Thyroid gland (tissue), 4 donors: ENCODE measurements at places on chromosomes 3 and 15. TPM values are rescaled to one million over a fixed set of nuclear protein-coding genes. Genes with fewer than 3 reads are reported as not detected.

- H3K27ac ChIP-seq = peak overlapping the region; percentile 98
- peak; percentile 90 for DNase-seq
- H3K4me3 ChIP-seq = peak overlapping the region; percentile 72
- peaks cover 25% of the 10 kb centered on the region for H3K4me1 ChIP-seq
Measured at GRCh38 chr3:49007771-49008528, 759 bp downstream of the WDR6 start.

- H3K27ac ChIP-seq = no peak overlapping the region
- H3K27me3 ChIP-seq = no peaks in the 10 kb centered on the region
- DNase-seq = no peak
- no peak overlapping the region for H3K4me3 ChIP-seq
- H3K4me1 ChIP-seq = no peaks in the 10 kb centered on the region
Measured at GRCh38 chr15:79904271-79904670, 7.5 kb upstream of the MTHFS start.

GRCh38 chr3:25056803-25057351 is 371.2 kb upstream of the RARB start:
- no peaks in the 10 kb centered on the region for H3K27me3 ChIP-seq
- H3K36me3 ChIP-seq = no peaks in the 10 kb centered on the region
- no peak overlapping the region for H3K27ac ChIP-seq
- DNase-seq = no peak
- no peak overlapping the region for H3K4me3 ChIP-seq

DNA sequence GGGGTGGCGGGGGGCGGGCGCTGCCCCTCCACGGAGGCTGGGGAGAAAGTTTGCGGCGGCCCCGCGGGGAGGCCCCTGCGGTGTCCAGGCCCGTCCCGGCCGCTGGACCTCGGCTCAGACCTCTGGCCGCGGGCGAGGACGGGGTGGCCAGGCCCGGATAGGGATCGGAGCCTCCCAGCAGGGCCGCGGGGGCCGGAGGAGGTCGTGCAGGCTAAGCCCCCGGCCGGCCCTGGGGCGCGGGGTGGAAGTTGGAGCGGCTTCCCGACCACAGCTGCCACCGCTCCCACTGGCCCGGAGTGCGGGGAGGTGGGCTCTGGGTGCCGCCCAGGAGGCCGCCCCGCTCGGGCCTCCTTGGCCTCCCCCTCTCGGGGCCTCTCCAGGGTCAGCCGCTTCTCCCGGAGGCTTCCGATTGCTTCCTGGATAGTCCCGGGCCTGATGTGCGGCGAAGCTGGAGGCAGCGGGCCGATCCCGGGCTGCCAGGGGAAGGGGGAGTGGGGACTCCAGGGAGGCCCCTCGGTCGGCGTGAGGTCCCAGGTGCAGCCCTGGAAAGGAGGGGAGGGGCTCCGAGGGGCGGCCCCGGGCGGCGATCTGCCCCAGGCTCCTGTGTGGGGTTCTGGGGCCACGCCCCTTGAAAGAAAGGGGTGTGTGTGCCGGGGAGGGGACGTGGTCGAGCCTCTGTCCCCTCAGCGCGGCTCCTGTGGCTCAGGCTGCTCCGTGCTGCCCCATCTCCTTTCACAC is 907 bp downstream of the PLXNA1 start:
- H3K27me3 ChIP-seq = no peaks in the 10 kb centered on the region
- peak; percentile 28 for DNase-seq
- peaks cover 14% of the 10 kb centered on the region for H3K4me1 ChIP-seq
- H3K36me3 ChIP-seq = no peaks in the 10 kb centered on the region
- H3K4me3 ChIP-seq = peak overlapping the region; percentile 62

GRCh38 chr3:125120379-125121122 is 64.8 kb upstream of the HEG1 start:
- H3K4me3 ChIP-seq = no peak overlapping the region
- H3K27ac ChIP-seq = peak overlapping the region; percentile 73
- no peaks in the 10 kb centered on the region for H3K36me3 ChIP-seq
- H3K27me3 ChIP-seq = no peaks in the 10 kb centered on the region
- peak; percentile 50 for DNase-seq

GRCh38 chr3:197801891-197802778 is 11.1 kb downstream of the LRCH3 start:
- no peaks in the 10 kb centered on the region for H3K27me3 ChIP-seq
- H3K27ac ChIP-seq = no peak overlapping the region
- H3K4me3 ChIP-seq = no peak overlapping the region
- no peak for DNase-seq
- peaks cover 5% of the 10 kb centered on the region for H3K4me1 ChIP-seq

- H3K4me3 ChIP-seq = no peak overlapping the region
- H3K27ac ChIP-seq = no peak overlapping the region
Measured at GRCh38 chr15:49990835-49991545, 128.0 kb downstream of the ATP8B4 start.

DNA sequence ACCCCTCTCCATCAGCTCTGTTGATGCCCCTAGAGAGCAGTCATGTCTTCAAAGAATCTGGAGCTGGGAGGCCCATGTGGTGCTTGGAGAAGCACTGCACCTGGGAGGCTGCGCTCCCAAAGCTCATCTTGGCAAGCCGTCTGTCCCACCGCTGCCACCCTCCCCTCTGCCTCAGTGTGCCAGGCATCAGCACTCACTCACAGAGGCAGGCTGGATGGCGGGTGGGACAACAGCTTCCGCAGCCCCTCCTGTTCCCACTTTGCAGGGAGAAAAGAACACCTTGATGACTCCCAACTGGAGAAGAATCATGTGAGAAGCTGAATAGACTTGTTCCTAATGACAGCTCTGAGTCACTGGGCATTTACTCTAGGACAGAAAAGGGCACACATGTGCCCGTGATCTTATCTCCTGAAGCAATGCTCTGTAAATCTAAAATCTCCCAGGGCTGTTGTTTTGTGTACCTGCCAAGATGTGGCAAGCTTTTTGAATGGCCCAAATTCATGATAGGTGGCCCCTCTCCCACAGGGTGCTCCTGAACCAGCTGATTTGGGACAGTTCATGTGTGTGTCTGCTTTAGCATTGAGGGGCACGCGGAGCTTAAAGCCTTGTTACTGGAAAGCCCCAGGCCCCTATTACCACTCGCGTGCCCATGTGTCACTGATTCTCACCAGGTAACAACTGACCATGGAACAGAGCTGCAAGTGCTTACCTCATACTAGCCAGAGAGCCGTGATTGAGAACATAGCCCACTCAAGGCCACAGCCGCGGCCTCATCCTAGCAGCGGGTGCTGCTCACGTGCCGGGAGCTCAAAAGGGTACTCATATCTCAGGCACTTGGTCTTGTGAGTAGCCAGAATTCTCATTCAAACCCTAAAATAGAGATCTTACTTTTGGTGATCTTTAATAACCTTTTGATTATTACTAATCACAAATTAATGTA is 104.4 kb downstream of the DNAJB8 start:
- H3K27ac ChIP-seq = no peak overlapping the region
- no peak overlapping the region for H3K4me3 ChIP-seq
- H3K4me1 ChIP-seq = no peaks in the 10 kb centered on the region
- peaks cover 4% of the 10 kb centered on the region for H3K36me3 ChIP-seq

- DNase-seq = no peak
- no peaks in the 10 kb centered on the region for H3K36me3 ChIP-seq
- no peak overlapping the region for H3K4me3 ChIP-seq
- H3K27ac ChIP-seq = no peak overlapping the region
Measured at GRCh38 chr3:20736287-20736852, 550.4 kb upstream of the SGO1 start.

GRCh38 chr15:33807665-33808064 is 160.6 kb upstream of the CHRM5 start:
- no peak overlapping the region for H3K4me3 ChIP-seq
- H3K36me3 ChIP-seq = no peaks in the 10 kb centered on the region
- no peaks in the 10 kb centered on the region for H3K4me1 ChIP-seq
- H3K27me3 ChIP-seq = no peaks in the 10 kb centered on the region

DNA sequence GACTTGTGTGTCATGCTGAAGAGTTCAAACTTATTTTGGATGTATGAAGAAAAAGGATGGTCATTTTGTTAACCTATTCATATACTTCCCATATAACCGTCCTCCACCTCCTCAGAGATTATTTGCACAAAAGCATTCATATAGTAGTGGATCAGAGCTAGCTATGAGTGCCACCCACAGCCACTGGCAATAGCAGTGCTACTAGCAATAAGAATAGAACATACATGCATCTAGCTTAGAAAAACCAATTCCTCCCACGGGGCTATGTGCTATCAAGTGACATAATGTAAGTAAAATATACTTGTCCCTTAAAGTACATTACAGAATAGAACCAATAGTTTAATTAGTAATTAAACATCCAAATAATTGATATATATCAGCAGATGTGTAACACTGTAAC is 10.3 kb upstream of the ZBED2 start:
- no peaks in the 10 kb centered on the region for H3K36me3 ChIP-seq
- DNase-seq = no peak
- H3K27me3 ChIP-seq = no peaks in the 10 kb centered on the region
- H3K4me1 ChIP-seq = peaks cover 22% of the 10 kb centered on the region

DNA sequence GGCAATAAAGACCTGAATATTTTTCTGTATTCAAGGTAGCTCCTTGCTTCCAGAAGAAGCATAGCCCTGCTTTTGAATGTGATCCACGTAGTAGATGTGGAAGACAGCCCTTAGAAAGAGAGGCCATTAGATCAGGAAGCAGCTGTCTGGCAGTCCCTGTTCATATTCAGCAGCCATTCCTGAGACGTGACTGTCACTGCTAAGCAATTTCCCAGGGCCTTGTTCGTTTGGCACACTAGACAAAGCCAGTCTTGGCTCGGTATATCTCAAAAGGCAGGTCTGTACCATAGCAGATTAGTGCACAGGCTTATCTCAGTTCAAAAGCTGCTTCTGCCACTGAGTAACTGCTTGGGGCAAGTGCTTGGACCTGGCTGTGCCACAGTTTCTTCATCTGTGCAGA is 287.8 kb upstream of the MCTP2 start:
- H3K27me3 ChIP-seq = no peaks in the 10 kb centered on the region
- no peaks in the 10 kb centered on the region for H3K36me3 ChIP-seq
- H3K4me3 ChIP-seq = no peak overlapping the region
- H3K27ac ChIP-seq = no peak overlapping the region
- H3K4me1 ChIP-seq = no peaks in the 10 kb centered on the region
- no peak for DNase-seq

DNA sequence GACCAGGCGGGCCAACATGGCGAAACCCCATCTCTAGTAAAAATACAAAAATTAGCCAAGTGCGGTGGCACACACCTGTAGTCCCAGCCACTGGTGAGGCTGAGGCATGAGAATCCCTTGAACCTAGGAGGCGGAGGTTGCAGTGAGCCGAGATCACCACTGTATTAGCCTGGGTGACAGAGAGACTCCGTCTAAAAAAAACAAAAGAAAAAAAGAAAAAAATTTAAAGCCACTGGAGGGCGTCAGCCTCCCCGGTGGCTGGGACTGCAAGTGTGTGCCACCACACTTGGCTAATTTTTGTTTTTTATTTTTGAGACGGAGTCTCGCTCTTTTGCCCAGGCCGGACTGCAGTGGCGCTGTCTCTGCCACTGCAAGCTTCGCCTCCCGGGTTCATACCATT is 7.9 kb downstream of the RTF1 start:
- no peak overlapping the region for H3K4me3 ChIP-seq
- DNase-seq = no peak
- H3K27ac ChIP-seq = no peak overlapping the region
- H3K36me3 ChIP-seq = no peaks in the 10 kb centered on the region
- no peaks in the 10 kb centered on the region for H3K4me1 ChIP-seq

DNA sequence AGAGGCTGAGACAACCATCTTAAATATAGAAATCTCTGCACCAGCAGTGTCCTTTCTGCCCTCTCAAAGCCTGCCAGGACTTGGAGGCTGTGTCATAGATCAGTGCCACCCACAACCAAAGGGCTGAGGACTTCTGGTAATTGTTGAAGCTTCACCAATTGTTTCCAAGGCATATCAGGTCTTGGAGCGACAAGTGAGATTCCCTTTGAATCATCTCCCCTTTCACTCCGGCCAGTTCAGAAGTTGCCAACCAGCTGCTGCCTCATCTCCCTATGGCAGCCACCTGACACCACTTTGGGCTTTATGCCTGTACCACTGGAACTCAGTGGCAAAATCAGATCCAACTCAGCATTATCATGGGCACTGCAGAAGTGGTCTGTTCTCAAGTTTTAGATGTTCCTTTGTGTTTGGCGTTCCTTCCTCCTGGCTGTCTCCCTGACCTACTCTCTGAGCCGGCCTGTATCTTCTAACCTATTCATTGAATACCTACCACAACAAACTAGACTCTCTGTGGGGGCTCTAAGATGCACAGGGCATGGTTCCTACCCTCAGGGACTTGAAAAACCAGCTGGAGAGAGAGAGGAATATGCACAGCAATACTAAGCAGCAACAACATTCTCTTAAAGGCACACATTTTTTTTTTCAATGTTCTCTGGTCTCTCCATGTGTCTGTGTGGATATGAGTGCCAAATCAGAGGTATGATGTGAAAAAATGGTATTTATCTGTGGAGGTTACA is 90.8 kb upstream of the PFN2 start:
- no peak overlapping the region for H3K4me3 ChIP-seq
- H3K4me1 ChIP-seq = peaks cover 4% of the 10 kb centered on the region
- H3K36me3 ChIP-seq = no peaks in the 10 kb centered on the region
- H3K27me3 ChIP-seq = no peaks in the 10 kb centered on the region
- H3K27ac ChIP-seq = no peak overlapping the region

- no peaks in the 10 kb centered on the region for H3K27me3 ChIP-seq
- no peaks in the 10 kb centered on the region for H3K36me3 ChIP-seq
- DNase-seq = peak; percentile 46
- H3K27ac ChIP-seq = no peak overlapping the region
- H3K4me3 ChIP-seq = no peak overlapping the region
Measured at GRCh38 chr3:97817965-97818364, 3.8 kb upstream of the CRYBG3 start.

DNA sequence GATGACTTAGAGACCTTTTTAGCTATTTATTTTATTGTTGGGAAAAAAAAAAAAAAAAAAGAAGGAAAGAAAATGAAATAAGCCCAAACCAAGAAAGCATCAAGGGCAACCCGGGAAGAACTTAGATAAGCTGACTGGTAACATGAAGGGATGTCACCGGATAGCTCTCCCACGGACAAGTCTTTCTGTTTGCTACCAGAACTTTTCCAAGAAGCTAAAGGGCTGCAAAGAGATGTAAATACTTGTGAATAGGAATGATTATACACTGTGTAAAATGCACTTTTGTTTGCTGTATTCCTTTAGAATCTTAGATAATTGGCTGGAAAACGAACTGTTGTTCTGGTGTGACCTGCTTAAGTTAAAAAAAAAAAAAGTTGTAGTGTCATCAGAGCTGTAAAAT is 2.8 kb downstream of the FOXB1 start:
- H3K27me3 ChIP-seq = peaks cover 87% of the 10 kb centered on the region
- H3K27ac ChIP-seq = no peak overlapping the region
- H3K4me3 ChIP-seq = peak overlapping the region; percentile 30
- no peaks in the 10 kb centered on the region for H3K36me3 ChIP-seq
- no peak for DNase-seq

The IQCF5 gene
- total RNA-seq = not detected

The MESP2 gene
- total RNA-seq = 0.67 TPM

The HHATL gene
- total RNA-seq = 48.3 TPM

The OSTN gene
- total RNA-seq = not detected

The POTEB gene
- not detected for total RNA-seq

The PXK gene
- 130 TPM for total RNA-seq

The SNURF gene
- total RNA-seq = 47.1 TPM

The GABRG3 gene
- not detected for total RNA-seq

The LOXL1 gene
- total RNA-seq = 15.2 TPM

The UPK1B gene
- not detected for total RNA-seq
